GM10248 (cell line): ENCODE measurements at places on chromosomes 6 and 20.

DNA sequence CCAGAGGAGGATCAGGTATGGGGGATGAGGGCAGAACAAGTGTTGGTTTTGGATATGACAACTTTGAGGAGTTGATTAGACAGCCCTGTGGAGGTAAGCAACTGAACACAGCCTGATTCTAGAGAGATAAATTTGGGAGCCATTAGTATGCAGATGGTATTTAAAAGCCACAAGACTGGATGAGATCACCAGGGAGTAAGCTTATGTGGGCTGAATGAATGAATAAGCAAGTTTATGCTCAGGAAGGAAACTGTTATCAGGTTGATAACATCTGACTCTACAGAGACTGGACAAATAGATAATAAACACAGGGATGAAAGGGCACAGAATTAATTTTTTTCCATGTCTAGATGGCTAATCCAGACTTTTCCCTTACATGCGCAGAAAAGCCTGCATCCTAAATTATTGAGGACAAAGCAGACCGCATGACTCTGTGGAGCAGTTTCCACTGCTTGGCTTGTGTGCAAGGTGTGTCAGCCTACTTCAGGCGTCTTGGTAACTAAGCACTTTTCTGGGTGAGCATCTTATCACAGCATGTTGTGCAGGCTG, 150.6 kb downstream of the GJA10 start:
- DNase-seq: no peak

DNA sequence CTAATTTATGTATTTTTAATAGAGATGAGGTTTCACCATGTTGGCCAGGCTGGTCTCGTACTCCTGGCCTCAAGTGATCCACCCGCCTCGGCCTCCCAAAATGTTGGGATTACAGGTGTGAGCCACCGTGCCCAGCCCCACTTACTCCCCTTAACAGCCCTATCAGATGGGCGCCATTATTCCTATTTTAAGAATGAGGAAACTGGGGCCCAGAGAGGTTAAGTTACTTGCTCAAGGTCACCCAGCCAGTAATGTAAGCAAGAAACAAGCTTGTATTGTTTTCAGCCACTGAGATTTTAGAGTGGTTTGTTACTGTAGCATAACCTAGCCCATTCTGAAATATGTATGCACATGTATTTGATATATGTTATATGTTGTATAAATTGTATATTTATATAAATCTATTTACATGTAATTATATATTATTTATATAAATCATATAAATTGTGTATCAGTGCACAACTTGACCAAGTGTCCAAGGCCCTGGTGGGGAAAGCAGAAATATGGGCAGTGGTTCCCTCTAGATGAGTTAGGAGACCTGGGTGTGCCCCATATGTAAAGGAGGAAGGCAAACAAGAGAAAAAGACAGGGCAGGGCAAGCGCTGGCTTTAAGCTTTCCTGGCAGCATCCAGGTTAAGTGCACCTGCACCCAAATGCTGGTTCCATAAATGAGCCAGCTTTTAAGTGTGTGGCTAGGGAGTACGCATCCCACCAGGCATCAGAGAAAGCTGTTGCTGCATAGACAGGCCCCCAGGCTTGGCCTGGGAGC, 1.2 kb upstream of the GUCA1A start:
- DNase-seq: no peak

DNA sequence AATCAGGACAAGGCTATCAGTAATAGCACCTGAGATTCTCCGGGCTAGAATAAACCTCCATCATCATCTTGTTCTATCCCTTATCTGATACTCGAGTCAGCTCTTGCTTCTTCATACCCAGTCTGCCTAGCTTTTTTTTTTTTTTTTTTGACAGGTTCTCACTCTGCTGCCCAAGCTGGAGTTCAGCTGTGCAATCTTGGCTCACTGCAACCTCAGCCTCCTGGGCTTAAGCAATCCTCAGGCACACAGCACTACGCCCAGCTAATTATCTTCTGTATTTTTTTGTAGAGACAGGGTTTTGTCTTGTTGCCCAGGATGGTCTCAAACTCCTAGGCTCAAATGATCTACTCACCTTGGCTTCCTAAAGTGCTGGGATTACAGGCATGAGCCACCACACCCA, 19.5 kb downstream of the SRSF6 start:
- no peak for DNase-seq

GRCh38 chr6:73006146-73006545, 219.2 kb downstream of the KHDC1L start:
- DNase-seq: no peak

DNA sequence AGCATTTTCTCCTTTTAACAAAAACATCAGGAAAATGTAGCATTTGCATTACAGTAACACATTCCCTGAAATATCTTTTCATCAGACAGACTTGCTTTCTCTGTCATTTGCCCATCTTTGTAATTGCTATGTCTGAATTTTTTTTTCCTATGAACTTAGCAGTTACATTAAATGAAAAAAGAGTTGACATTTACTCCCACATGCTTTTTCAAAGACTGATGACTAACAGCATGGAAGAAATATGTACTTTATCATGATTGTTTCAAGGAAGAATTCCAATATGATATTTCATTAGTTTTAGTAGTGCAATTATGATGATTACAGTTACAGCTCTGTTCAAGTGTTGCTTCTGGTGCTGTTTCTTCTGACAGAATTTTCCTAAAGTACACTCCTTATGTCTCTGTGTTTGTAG, 864.5 kb upstream of the MAN1A1 start:
- no peak for DNase-seq

DNA sequence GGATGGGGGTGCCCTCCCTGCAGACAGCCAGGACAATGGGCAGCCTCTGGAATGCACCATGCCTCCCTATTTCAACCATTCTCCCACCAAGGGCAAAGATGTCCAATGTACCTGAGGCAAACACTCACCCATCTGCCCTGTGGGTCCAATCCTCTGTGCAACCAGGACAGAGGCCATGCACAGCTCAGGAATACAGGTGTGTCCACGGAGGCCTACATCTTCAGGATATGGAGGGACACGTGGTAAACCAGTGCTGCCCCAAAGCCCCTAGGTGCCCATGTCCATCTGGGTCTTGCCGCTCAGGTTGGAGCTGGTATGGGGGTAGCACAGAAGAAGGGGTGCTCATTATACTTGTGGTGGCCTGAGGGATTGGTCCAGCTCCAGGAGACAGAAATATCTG, 20.4 kb upstream of the TAF8 start:
- DNase-seq: no peak
